Kasumi-1 (cell line): ENCODE measurements at places on chromosomes 3 and 15.

DNA sequence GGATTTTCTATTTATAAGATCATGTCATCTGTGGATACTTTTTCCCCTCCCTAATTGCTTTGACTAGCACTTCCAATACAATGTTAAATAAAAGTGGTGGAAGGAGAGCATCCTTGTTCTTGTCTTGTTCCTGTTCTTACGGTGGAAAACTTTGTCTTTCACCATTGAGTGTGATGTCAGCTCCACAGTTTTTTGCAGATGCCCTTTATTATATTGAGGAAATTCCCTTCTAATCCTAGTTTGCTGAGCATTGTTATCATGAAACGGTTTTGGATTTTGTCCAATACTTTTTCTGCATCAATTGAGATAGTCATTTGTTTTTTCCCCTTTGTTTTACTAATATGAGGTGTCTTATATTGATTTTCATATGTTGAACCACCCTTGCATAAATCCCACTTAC lies 19.9 kb upstream of the IL20RB start:
- no peak for DNase-seq

DNA sequence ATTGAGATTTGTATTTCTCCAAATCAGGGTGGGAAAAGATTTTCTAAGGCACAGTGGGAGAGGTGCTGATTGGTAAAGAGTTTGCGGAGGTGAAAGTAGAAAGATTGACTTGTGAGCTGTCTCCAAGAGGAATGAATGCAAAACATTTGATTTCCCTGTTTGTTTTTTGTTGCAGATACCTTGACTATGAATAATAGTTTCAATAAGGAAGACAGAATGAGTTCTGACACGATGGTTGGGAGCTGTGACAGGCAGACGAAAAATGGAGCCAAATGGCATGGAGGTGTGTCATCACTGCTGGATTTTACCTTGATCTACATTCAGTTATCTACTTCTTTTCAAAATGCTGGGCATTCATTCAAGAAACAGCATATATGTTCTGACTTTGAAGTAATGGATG lies 145.1 kb downstream of the NFKBIZ start:
- DNase-seq, result no peak

- no peak for DNase-seq
These were observed 78.0 kb upstream of the FEZF2 start for GRCh38 chr3:62451211-62451887.

- DNase-seq, result no peak
These were observed 64.5 kb downstream of the EPHA3 start for GRCh38 chr3:89171687-89172545.

GRCh38 chr3:177411201-177411600 lies 213.9 kb upstream of the TBL1XR1 start:
- DNase-seq, result peak; percentile 6

DNA sequence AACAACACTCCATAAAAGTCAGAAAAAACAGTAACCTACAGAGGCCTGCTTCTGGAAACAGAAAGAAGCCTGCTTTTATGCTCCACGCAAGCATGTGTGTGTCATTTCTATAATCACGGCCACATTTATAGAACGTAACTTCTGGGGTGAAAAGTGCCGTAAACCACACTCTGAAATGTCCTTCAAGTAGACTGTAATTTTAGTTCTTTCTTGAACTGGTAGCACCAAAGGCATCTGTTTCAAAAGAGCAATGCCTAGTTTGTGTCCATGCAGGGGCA lies 19.5 kb upstream of the CMTM7 start:
- DNase-seq, result no peak

DNA sequence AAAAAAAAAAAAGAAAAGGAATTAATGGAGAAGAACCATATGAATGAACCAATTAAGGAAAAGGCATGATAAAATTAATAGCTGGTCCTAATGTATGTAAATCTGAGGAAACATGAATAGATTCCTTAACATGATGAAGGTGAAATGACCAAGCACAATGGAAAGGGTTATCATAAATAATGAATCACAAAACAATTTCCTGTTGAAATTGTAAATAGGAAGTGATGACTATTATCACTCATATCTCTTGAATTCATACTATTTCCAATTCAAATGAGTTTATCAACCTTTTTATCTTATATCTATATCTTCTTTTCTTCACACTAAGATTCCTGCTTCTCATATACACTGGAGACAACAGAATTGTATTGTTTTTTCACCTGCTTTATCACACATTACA lies 32.0 kb downstream of the AADACL2 start:
- DNase-seq, result no peak

- no peak for DNase-seq
These were observed 48.8 kb upstream of the TOP2B start for GRCh38 chr3:25713341-25713985.

- no peak for DNase-seq
These were observed 6.1 kb upstream of the MB21D2 start for GRCh38 chr3:192923731-192924130.
